ENCODE measurements at places on chromosomes 2 and 18. TPM values are rescaled to one million over a fixed set of nuclear protein-coding genes. Genes with fewer than 3 reads are reported as not detected.

POLR1A gene
- 7.2 TPM for polyA plus RNA-seq

ANKRD23 gene
- polyA plus RNA-seq, result 1.7 TPM

LRRC30 gene
- polyA plus RNA-seq, result not detected

SH2D6 gene
- not detected for polyA plus RNA-seq

SULT1C2 gene
- not detected for polyA plus RNA-seq

RIT2 gene
- polyA plus RNA-seq, result not detected

LIMS3 gene
- 13.5 TPM for polyA plus RNA-seq

SLC14A1 gene
- polyA plus RNA-seq, result not detected

TMEM200C gene
- polyA plus RNA-seq, result not detected

TFPI gene
- polyA plus RNA-seq, result 138 TPM

DNA sequence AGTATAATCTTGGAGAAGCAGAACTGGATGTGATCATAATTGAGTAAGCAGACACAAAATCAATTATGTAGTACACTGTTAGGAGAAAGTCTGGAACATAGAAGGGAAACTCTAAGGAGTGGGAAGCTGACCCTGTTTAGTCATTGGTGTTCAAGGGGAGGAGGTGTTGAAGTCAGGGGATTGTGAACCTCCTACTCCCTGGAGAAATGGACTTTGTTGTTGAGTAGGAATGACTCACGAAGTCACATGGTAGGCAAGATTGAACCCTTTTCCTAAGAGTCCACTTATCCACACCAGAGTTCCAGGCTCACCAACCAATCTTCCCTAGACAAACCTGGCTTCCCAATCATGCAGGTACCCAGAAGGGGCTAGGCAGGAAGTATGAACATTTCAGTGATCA is 81.0 kb upstream of the BCL11A start:
- DNase-seq, result no peak

DNA sequence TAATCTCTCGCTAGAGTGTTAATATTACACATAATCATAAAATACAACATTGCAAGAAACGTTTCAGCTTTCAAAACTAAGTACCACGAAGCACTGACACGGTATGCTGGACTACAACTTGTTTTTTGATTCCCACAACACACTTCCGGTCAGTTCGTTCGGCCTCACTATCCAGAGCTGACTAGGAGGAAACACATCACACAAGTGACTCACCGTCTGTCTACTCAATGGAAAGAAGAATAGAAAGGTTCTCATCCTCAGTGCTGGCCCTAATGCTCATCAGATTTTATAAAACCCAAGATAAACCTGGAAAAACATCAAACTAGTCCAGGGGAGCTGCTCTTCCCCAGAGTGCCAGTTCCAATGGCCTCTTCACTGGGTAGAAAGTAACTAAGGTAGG is 42.9 kb downstream of the ZNF385B start:
- DNase-seq, result peak; percentile 9

DNA sequence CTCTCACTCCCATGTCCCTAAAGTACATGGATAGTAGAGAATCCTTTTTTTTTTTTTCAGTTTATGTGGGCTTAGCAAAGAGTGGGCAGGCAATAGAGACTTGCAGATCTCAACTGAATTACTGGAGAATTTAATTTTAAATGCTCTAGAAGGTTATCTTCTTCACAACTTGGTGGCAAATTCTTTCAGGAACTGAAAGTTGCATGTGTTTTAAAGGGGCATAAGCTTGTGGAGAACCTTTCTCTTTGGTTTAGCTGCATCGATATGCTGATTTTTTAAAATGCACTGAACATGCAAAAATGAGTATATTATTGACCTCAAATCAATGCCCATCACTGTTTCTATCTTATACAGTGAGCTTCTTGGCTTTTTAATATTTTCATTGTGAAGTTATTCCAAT is 24.9 kb upstream of the GALNT3 start:
- DNase-seq, result no peak

DNA sequence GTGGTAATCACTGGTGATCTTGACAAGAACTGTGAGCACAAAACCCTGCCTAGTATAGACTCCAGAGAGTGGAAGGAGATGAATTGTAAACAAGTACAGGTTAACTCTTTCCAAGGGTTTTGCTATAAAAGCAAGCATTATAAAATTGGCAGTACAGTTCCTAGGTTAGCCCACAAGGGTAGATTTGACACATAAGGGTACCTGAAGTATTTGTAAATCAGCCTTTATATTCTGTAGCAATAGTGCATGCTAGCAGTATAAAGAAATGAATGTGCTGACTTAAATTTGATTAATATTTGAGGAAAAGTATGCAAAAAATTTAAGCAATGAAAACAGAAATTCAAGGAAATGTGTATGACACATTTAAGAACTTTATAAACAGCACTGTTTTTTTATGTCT is 42.4 kb downstream of the SP3 start:
- DNase-seq, result no peak

DNA sequence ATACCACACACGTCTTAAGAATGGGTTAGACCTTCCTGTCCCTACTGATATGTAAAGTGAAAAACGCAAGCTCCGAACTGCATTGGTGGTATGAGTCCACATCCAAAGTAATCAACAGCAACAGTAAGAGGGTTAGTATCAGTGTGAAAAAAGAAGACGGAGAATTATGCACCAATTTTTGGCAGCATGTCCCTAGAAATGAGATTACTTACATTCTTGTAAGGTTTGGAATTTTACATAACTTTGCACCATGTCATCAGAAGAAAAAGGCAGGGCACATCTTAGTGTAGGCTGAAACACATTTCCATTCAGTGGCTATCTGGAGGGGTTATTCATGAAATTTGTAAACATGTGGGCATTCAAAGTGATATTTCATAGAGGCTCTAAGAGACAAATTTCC is 88.2 kb downstream of the LONRF2 start:
- no peak for DNase-seq

DNA sequence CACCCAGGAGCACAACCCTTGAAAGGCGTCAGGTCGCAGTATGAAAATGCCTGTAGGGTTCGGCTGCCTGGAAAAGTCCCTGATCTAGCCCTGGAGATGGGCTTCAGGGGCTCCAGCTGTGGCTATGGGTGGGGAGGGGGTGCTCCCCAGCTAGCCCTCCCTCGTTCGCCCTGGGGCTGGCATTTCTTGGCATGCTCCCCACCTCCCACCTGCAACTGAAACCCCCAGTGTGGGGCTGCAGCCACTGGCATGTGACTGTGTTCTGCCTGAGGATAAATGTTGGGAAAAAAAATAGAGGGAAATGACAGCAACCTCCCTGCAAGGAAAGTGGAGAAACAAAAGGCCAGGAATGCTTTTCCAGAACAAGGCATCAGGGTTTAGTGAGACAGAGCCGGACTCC is 109.2 kb downstream of the COPS8 start:
- DNase-seq, result no peak

- DNase-seq, result peak; percentile 57
These were observed 18.5 kb upstream of the POLI start for GRCh38 chr18:54250846-54251261.

GRCh38 chr2:240146627-240147278 is 6.3 kb upstream of the OTOS start:
- no peak for DNase-seq

DNA sequence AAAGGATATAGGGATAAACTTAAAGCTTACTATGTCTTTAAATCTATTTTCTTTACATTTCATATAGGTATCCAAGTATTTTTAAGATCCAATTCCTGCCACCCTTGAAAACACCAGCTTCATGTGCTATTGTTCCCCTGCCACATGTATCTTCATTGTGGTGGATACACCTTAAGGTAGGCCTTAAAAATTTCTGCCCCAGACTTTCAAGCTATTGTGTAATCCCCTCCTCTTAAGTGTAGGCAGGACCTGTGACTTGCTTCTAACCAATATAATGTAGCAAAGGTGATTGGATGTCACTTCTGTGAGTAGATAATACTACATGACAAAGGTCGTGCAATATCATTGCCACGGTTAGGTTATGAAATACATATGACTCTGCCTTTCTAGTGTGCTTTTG is 119.5 kb downstream of the RAD51AP2 start:
- no peak for DNase-seq

- no peak for DNase-seq
These were observed 544 bp downstream of the LRATD1 start for GRCh38 chr2:14633061-14633460.

DNA sequence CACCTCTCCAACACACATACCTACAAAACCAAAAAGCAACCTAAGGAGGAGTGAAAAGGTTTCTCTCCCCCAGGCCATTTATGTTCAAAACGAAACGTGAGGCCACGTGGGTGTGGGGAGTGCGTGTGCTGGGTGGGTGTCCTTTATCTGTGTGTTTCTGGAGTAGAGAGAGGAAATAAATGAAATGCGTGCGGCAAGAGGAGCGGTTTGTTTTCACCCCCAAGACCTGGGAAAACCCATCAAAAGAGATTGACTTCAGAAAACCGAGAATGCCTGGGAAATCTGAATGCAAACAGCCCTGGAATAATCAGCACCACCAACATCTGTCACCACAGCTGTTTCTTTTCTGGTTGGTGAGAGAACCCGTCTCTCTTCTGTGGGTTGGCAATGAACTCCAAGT is 137.4 kb downstream of the INSIG2 start:
- no peak for DNase-seq

DNA sequence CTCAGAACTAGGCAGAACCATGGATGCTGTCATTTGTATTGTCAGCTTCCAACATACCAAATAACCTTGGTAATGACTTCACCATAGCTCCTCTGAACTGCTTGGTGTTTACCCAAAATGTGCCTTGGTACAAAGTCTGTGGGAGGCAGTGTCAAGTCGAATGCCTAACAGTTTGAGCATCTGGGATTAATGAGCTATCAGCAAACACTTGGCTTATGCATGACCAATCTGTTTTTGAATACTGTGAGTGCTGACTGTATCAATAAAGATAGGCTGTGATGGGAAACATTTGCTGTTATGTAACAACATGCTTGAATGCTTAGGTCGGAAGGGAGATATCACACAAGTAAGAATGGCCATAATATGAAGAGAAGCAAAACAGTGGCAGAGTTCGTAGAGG is 455.4 kb downstream of the CMPK2 start:
- DNase-seq, result no peak

GRCh38 chr2:227824711-227825110 is 11.1 kb downstream of the CCL20 start:
- DNase-seq, result no peak

- no peak for DNase-seq
These were observed 79.5 kb downstream of the NXPH2 start for GRCh38 chr2:138700716-138701115.

- no peak for DNase-seq
These were observed 64.6 kb upstream of the ACKR3 start for GRCh38 chr2:236505041-236505440.

- DNase-seq, result peak; percentile 7
These were observed 22.0 kb upstream of the SP9 start for GRCh38 chr2:174312581-174313234.

- DNase-seq, result no peak
These were observed 160.3 kb upstream of the CDH19 start for GRCh38 chr18:66764230-66764629.

DNA sequence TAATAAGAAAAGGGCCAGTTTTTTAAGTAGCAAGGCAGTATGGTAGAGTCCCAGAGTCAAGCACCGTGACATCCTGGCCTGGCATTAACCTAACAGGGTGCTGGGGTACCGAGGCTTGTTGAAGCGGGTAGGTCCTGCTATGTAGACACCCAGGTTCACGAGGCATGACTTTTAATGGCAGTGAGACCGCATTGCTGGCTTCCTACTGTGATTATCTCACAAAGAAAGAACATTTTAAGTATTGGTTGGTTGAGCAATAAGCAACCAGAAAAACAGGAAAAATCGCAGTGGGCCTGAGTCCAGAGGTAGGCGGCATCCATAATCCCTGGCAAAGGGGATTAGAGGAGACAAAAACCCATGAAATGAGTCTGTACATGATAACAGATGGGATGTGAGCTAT is 927.9 kb upstream of the ACVR2A start:
- no peak for DNase-seq

DNA sequence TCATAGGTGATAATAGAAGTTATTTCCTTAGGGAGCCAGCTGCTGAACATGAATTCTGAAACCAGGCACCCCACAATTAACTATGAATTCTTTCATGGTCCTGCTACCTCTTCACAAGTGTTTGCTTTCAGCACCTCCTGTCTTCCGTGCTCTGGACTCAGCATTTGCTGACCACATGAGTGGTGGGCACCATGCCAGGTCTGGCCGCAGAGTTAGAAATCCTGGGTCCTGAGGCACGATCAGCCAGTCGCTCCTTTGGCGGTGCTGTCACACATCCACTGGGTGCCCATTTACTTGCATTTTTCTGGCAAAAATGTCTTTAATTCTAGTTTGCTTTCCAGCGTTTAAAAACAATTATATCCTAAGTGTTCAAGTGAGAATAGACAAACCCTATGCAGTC is 196.4 kb upstream of the PXDN start:
- no peak for DNase-seq

GRCh38 chr2:32732912-32733472 is 105.1 kb downstream of the TTC27 start:
- DNase-seq, result no peak

DNA sequence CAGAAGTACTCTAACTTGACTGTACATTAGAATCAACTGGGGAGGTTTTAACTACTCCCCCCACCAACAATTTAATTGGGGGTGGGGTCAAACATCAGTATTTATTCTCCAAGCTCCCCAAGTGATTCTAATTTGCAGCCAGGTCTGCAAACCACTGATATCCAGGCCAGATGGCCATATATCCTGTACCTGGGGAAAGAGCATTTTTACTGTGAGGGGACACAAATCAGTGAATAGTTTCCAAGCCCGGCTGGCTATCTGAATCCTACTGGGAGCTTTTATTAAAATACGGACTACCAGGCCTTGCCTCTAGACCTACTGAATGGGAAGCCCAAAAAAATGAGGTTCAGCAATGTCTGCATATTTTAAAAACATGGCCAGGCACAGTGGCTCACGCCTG is 88.5 kb downstream of the TCF4 start:
- DNase-seq, result no peak

GRCh38 chr2:64457524-64457923 is 3.6 kb downstream of the LGALSL start:
- DNase-seq, result no peak

DNA sequence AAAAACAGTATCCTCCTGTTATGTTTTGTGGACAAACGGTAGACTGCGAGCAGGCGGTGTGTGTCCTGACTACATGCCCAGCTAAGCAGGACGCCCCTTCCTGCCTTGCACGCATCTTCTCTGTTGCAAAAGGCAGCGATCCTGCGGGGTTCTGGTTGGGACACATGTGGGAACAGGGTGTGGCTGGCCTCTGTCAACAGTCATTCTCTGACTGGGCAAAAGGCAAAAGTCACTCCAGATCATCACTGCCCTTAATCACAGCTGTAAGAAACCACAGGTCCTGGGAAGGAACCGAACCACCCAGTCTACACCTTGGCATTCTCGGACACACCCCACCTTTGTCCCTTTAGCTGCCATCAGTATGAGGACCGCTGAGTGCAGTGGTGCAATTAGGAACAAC is 44.3 kb upstream of the TMEM87B start:
- DNase-seq, result no peak

DNA sequence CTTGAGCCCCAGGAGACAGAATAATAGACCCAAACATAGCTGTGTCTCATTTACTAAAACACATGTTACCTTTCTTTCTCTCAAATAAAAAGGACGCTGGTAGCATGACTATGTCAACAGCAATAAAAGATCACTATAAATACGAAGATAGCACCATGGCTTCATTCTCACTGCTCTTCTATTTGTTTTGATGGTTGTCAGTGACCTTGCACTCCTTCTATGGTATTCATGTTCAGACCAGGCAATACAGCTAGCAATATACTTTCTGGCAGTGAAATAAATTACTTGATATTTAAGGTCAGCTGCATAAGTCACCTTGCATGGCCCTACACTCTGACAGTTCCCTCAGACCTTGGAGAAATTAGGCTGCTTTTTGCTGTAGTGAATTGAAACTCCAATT is 263.2 kb upstream of the CDH7 start:
- DNase-seq, result no peak

Data from endothelial cell of umbilical vein (primary cell).